ENCODE measurements at places on chromosomes 2 and 18.

DNA sequence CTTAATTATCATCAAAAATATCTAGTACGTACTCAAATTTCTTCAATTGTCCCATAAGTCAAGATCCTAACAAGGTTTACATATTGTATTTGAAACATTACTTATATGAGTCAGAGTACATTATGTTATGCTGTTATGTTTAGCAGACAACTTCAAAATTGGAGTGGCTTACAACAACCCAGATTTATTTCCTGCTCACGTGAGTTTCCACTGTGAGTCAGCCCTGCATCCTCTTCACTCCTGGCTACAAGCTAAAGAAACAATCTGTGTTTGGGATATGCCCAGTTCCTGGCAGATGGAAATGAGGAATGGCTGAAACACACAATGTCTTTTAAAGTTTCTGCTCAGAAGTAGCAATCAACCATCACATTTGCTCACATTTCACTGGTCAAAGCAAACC, 31.5 kb upstream of the TANC1 start:
- no peak for DNase-seq

- no peak for DNase-seq
Observed at GRCh38 chr2:216672466-216672865, 22.9 kb downstream of the IGFBP5 start.

- DNase-seq = no peak
Observed at GRCh38 chr18:61822879-61823278, 69.9 kb downstream of the RNF152 start.

DNA sequence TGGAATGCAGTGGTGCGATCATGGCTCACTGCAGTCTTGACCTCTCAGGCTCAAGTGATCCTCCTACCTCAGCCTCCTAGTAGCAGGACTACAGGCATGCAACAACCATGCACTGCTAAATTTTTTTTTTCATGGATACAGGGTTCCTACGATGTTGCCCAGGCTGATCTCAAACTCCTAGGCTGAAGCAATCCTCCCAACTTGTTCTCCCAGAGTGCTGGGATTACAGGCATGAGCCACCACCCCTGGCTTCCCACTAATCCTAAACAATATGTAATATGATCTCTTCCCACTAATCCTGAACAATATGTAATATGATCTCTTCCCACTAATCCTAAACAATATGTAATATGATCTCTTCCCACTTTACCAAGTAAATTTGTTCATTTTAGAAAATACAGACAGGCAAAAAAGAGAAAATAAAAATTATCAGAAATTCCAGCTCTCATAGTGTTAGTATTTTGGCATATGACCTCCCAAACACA, 33.7 kb upstream of the C18orf32 start:
- DNase-seq = no peak

DNA sequence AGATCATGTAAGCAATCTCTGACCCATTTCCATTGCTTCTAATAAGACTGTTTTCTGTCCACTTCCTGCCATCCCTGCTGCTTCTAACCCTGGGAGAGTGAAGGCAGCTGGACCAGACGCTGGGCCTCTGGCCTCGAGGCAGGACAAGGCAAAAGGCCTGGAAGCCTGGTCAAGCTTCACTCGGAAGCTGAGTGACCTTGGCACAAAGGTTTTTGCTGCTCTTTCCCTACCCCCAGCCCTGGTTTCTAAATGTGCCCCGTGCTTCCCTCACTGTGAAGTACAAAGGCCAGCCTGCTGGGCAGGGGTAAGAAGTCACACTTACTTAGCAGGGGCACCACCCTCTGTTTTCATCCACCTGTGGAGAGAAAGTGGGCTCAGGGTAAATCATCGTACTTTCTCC, 195.0 kb downstream of the TNS1 start:
- no peak for DNase-seq

GRCh38 chr2:128279786-128280157, 38.9 kb downstream of the HS6ST1 start:
- no peak for DNase-seq

GRCh38 chr2:25797620-25798488, 80.4 kb downstream of the ASXL2 start:
- no peak for DNase-seq

GRCh38 chr2:134917360-134917865, 1.2 kb upstream of the CCNT2 start:
- DNase-seq = peak; percentile 58

GRCh38 chr18:65876310-65876709, 125.5 kb downstream of the CDH7 start:
- no peak for DNase-seq

GRCh38 chr2:205902041-205902899, 183.7 kb downstream of the INO80D start:
- no peak for DNase-seq

DNA sequence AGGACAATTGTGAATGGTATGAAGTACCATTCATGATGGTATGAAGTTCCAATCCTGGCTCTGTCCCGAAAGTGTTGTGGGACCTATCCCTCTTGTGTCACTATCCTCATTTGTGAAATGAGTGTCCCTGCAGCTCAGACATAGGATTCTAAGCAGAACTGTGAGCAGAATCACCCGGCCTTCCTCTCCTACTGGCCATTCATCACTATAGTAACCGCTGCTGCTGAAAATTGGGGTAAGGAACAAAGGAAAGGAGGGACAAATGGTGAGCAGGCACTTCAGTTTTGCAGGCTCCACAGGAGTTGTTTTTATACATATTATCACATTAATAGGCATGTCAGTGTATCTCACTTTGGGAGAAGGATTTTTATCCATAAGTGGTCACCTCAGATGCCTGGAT, 27.4 kb downstream of the SMYD1 start:
- no peak for DNase-seq

- no peak for DNase-seq
Observed at GRCh38 chr2:40877734-40878288, 425.9 kb upstream of the SLC8A1 start.

- no peak for DNase-seq
Observed at GRCh38 chr18:40250236-40250635, 1704.8 kb upstream of the PIK3C3 start.

- no peak for DNase-seq
Observed at GRCh38 chr18:75624869-75625268, 197.4 kb upstream of the SMIM21 start.

DNA sequence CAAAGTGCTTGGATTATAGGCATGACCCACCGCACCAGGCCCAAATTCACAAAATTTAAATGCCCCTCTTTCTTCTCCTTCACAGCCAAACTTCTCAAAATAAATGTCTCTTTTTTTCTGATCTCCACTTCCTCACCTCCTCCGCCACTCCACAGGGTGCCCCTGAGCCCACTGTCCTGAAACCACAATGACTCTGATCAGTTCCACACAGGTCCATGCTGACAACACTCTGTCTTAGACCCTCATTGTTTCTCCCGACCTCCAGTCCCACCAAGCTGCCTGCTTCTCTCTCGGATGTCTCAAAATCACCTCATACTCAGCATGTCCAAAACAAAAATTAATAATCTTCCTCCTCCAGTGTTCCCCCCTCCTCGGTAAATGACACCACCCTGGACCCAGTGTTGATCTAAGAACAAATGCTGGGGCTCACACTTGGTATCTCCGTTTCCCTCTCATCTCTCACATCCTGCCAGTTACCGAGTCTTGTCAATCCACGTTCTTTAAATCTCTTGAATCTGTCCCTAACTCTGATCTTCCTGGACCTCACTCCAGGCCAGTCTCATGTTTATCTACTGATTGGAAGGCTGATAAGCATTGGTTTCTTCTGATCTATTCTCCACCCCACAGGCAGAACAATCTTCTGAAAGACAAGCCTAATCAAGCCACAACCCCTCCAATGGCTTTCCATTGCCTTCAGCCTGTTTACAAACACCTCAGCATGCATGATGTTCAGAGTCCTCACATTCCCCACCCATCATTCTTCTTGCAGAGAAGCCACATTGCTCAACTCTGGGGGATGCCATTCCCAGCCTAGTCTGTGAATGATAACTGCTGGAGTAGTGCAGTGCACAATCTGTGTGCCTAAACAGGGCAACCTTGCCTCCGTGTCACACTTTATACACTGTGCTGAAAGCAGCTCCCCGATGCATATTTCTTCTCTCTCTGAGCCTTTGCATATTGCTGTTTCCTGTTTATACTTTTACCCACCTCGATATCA, 12.4 kb upstream of the ANKRD44 start:
- peak; percentile 32 for DNase-seq

- DNase-seq = peak; percentile 72
Observed at GRCh38 chr2:85709401-85709811, 15.2 kb downstream of the GNLY start.

DNA sequence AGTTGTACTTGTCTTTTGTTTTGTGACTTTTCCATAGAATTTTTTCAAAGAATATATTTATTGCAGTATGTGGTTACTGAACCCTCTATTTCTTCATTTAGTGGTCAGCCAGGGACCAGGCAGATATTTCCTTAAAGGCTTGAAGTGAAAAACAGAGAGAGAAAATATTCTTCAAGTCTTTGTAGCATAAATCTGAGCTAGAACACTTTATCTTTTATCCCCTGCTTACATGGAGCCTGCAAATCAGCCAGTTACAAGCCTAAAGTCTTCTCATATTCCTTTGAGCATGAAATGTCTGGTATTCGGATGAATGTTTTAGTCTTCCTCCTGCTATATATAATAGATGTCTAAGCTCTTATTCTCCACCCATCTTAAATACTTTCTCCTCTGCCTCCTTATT, 1557.5 kb upstream of the ACVR2A start:
- DNase-seq = no peak

All from NB4 (cell line).